ENCODE measurements at places on chromosomes 11 and 22. TPM values are rescaled to one million over a fixed set of nuclear protein-coding genes. Genes with fewer than 3 reads are reported as not detected.

BACE1-AS gene
- polyA plus RNA-seq = not detected

TESMIN gene
- polyA plus RNA-seq = not detected

FJX1 gene
- polyA plus RNA-seq = not detected

DEPDC7 gene
- polyA plus RNA-seq = 0.65 TPM

CALCA gene
- not detected for polyA plus RNA-seq

SCGB1A1 gene
- not detected for polyA plus RNA-seq

GRCh38 chr22:44423556-44424358, 74.3 kb downstream of the RTL6 start:
- no peak overlapping the region for H3K4me3 ChIP-seq
- peaks cover 7% of the 10 kb centered on the region for H3K27me3 ChIP-seq
- no peak overlapping the region for H3K27ac ChIP-seq
- peaks cover 6% of the 10 kb centered on the region for H3K36me3 ChIP-seq
- no peaks in the 10 kb centered on the region for H3K4me1 ChIP-seq
- DNase-seq = no peak

DNA sequence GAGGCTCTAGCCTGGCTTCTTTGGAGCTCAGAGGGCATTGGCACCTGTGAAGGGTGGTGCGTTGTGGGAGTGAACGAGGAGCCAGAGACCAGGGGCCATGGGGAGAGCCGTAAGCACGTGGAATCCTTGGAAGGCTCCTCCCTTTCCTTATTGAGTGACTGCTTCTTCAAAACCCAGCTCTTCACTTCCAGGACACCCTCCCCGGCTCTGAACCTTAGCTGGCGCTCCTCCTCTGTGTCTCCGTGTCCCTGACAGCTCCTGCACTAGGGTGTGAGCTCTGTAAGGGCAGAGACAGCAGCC, 26.3 kb downstream of the POLR3H start:
- H3K27ac ChIP-seq = no peak overlapping the region
- no peaks in the 10 kb centered on the region for H3K36me3 ChIP-seq
- H3K27me3 ChIP-seq = peaks cover 4% of the 10 kb centered on the region
- peaks cover 4% of the 10 kb centered on the region for H3K4me1 ChIP-seq
- H3K4me3 ChIP-seq = no peak overlapping the region
- no peak for DNase-seq

DNA sequence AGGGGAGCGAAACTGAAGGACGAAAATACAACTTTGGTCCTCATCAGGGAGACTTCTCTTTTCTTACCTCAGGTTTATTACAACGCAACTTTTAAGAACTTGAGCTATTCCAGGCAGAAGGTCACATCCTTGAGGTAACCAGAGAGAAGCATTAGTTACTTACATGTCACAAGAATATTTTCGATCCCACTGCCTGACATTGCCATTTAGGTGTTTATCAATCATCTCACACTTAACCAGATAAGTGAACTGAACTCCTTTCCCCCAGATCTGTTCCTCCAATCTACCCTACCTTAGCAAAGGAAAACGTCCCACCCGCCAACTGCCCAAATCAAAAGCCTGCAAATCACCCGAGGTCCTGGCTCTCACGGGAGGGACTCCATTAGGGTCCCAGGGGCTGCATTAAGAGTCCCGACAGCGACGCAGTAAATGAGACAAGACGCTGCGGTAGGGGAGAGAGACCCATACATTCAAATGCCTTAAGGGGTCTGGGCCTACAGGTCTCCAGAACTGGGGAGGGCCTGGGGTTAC, 734 bp downstream of the ZNF280B start:
- DNase-seq = no peak
- peaks cover 12% of the 10 kb centered on the region for H3K36me3 ChIP-seq
- peaks cover 5% of the 10 kb centered on the region for H3K27me3 ChIP-seq
- peak overlapping the region; percentile 7 for H3K27ac ChIP-seq

GRCh38 chr11:38582756-38583155, 1984.7 kb upstream of the RAG2 start:
- peaks cover 4% of the 10 kb centered on the region for H3K36me3 ChIP-seq
- H3K4me3 ChIP-seq = no peak overlapping the region
- no peaks in the 10 kb centered on the region for H3K4me1 ChIP-seq
- no peak for DNase-seq
- no peak overlapping the region for H3K27ac ChIP-seq

DNA sequence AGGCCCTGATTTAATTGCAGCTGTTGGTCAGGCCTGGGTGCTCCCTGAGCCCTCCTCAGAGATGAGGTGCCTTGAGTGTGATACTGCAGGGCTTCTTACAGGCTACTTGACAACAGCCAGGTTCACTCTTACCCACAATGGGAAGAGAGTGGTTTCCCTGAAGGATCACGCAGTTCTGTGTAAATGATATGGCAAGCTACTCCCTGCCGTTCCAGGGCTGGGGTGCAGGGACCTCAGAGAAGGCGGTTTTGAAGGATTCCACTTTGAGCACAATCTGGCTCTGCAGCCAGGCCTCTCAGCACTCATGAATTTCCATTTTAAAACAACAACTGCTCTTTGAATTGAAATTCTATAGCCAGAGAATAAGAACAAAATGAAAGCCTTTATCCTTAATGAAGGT, 92.9 kb downstream of the SLC17A6 start:
- H3K27ac ChIP-seq = no peak overlapping the region
- H3K27me3 ChIP-seq = peaks cover 10% of the 10 kb centered on the region
- no peak overlapping the region for H3K4me3 ChIP-seq
- no peaks in the 10 kb centered on the region for H3K4me1 ChIP-seq

DNA sequence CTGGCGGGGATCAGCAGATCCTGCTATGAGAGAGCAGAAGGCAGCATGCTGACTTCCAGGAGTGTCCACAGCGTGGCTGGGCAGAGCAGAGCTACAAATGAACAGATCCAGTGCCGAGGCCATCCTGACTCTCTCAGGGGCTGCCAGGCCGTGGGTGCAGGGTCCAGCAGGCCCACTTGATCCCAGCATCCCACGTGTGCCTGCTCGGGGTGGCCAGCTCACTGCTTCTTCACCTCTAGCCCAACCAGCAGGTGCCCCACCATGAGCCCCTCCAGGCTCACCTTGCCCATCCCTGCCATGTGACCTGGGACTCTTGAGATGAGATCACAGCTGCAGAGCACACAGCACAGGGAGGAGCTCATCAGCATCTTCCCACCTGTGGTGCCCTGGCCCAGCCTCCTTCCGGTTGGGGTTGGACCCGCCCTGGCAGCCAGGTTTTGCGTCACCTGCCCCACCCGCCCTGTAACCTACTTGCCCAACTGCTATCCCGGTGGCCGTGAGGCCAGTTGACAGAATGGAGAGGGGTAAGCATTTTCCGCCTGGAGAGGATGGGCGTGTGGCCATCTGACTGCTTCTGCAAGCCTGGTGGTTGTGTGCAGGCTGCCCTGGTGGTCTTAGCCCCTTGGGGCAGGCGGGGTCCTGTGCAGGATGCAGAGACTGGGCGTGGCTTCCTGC, 11.0 kb downstream of the TANGO2 start:
- no peak for DNase-seq
- peaks cover under 1% of the 10 kb centered on the region for H3K27me3 ChIP-seq
- H3K4me3 ChIP-seq = no peak overlapping the region
- H3K27ac ChIP-seq = peak overlapping the region; percentile 2

DNA sequence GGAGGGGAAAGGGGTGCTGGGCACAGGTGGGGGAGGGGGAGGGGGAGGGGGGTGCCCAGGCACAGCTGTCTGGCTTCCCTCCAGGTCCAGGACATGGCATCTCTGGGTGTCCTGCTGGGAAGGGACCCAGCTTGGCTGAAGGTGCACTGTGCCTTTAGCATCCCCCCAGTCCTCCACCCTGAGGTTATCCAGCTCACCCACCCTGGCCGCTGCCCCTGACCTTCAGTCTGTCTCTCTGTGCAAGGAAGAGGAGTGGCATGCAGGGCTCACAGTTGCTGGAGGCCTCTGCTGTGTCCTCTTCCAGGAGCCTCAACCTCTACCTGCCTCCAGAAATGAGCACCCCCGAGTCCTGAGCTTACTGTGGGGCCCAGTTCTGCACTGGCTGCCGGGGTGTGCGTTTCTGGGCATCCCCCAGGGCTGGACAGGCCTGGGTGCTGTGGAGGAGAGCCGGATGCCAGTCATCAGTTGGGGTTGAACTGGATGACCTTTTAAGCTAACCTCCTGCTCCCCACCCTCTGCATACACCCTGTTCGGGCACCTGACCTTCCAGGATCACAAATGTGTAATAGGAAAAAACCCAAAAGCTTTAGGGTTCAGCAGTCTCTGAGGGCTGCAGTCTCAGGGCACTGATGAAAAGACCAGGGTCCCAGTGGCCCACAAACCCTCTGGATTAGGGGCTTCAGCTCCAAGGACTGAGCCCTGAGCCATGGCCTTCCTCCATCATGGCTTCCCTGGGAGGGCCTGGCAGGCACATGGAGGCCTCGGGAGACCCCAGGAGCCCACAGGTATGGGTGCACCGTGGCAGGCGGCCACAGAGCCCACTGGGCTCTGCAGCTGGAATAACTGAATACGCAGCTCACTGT, 9.6 kb upstream of the CTSD start:
- H3K27me3 ChIP-seq = peaks cover 3% of the 10 kb centered on the region
- peak overlapping the region; percentile 44 for H3K4me3 ChIP-seq
- peaks cover 32% of the 10 kb centered on the region for H3K4me1 ChIP-seq
- no peak for DNase-seq
- H3K27ac ChIP-seq = no peak overlapping the region

DNA sequence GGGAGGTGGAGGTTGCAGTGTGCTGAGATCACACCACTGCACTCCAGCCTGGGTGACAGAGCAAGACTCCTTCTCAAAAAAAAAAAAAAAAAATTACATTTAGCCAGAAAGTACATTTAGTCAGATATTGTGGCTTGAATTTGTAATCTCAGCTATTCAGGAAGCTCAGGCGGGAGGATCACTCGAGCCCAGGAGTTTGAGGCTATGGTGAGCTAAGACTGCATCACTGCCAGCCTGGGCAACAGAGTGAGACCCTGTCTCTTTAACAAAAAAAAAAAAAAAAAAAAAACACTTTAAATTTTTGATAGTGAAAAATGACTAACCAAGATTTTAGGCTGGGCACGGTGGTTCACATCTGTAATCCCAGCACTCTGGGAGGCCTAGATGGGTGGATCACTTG, 27.3 kb downstream of the MRTFA start:
- H3K4me3 ChIP-seq = no peak overlapping the region
- peaks cover 49% of the 10 kb centered on the region for H3K4me1 ChIP-seq
- H3K27ac ChIP-seq = no peak overlapping the region
- H3K27me3 ChIP-seq = peaks cover 2% of the 10 kb centered on the region

- H3K4me1 ChIP-seq = no peaks in the 10 kb centered on the region
- H3K36me3 ChIP-seq = no peaks in the 10 kb centered on the region
- no peak overlapping the region for H3K27ac ChIP-seq
- no peak for DNase-seq
- H3K27me3 ChIP-seq = peaks cover 5% of the 10 kb centered on the region
- H3K4me3 ChIP-seq = no peak overlapping the region
These were observed 9.5 kb downstream of the MUC5AC start for GRCh38 chr11:1167256-1167655.

DNA sequence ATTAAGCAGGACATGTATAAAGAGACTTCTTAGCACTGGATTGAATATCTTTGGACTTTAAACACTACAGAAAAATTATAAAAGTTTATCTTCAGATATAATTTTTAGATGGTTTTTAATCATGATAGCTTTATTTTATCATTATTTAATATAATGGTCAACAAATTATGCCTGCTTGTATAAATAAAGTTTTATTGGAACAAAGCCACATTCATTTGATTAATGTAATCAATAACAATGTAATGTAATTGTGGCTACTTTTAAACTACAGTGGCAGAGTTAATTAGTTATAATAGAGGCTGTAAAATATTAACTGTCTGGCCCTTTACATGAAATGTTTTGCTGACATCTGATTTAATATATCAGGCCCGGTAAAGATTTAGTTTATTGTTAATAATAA, 70.0 kb downstream of the STIM1 start:
- no peaks in the 10 kb centered on the region for H3K27me3 ChIP-seq
- no peak overlapping the region for H3K4me3 ChIP-seq
- no peak for DNase-seq
- H3K36me3 ChIP-seq = peaks cover 6% of the 10 kb centered on the region
- H3K4me1 ChIP-seq = peaks cover 51% of the 10 kb centered on the region

- H3K36me3 ChIP-seq = no peaks in the 10 kb centered on the region
- no peak overlapping the region for H3K4me3 ChIP-seq
- no peak overlapping the region for H3K27ac ChIP-seq
- no peaks in the 10 kb centered on the region for H3K4me1 ChIP-seq
- no peak for DNase-seq
These were observed 139.5 kb upstream of the CADM1 start for GRCh38 chr11:115643549-115644270.

- H3K36me3 ChIP-seq = no peaks in the 10 kb centered on the region
- H3K4me3 ChIP-seq = no peak overlapping the region
- H3K27ac ChIP-seq = no peak overlapping the region
These were observed 13.6 kb upstream of the APOL5 start for GRCh38 chr22:35703861-35704584.

- H3K27me3 ChIP-seq = peaks cover 1% of the 10 kb centered on the region
- H3K27ac ChIP-seq = no peak overlapping the region
- H3K4me1 ChIP-seq = peaks cover 11% of the 10 kb centered on the region
These were observed 161.1 kb upstream of the CCDC179 start for GRCh38 chr11:23021287-23021863.

- H3K36me3 ChIP-seq = peaks cover 28% of the 10 kb centered on the region
- DNase-seq = no peak
- H3K27me3 ChIP-seq = no peaks in the 10 kb centered on the region
- H3K27ac ChIP-seq = no peak overlapping the region
These were observed 89.6 kb downstream of the HSD17B12 start for GRCh38 chr11:43770173-43770572.

DNA sequence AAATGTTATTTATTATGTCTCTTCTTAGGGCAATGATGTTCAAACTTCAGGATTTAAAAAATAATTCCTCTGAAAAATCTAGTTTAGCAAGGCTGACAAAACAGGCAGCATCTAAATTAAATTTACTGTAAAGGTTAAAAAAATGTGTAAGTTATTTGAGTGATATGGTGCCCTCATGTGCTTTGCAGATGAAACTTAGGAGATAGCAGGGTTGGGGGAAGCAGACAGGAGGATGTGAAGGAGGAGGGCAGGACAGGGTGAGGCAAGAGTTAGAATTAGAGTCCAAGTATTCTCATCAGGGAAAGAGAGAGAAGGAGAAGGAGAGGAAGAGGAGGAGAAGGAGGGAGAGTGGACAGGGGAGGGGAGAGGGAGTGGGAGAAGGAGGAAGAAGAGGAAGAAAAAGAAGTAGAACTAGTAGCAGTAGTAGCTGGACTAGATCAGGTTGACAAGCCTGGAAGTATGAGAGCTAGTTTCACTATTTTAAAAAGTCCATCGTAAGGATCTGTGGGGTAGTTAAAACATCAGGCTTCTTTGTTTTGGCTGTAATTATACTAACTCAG, 141.2 kb upstream of the SESN3 start:
- H3K4me1 ChIP-seq = no peaks in the 10 kb centered on the region
- no peak for DNase-seq
- H3K27me3 ChIP-seq = peaks cover 2% of the 10 kb centered on the region
- H3K36me3 ChIP-seq = no peaks in the 10 kb centered on the region
